GM12864 (cell line): ENCODE measurements at places on chromosomes 7 and 10.

- DNase-seq, result no peak
Observed at GRCh38 chr10:119165171-119166117, at the start of gene SFXN4. Gene SFXN4, minus strand, starts transcription at chr10:119165714. Its CDS starts 67 bp downstream, at chr10:119165647.

- no peak for DNase-seq
Observed at GRCh38 chr7:44058759-44059218, 6.6 kb downstream of the PGAM2 start.

DNA sequence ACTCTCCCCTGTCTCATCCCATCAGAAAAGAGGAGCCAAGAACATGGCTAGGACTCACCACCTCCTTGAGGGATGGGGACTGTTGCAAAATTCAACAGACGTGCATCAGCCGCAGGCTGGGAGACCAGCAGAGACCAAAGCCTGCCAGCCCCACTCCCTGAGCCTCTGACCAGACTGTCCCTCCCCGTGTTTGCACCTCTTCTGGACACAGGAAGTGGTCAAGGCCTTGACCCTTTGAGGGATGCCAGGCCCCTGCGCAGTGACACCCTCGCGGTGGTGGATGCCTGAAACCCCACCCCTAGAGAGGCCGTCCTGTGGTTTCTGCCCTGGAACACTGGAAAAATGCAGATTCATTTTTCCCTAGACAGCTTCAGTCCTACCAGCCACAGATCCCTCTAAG lies 128.4 kb upstream of the TCF7L2 start:
- no peak for DNase-seq

GRCh38 chr7:34090816-34091215 lies 185.5 kb downstream of the BMPER start:
- DNase-seq, result no peak

DNA sequence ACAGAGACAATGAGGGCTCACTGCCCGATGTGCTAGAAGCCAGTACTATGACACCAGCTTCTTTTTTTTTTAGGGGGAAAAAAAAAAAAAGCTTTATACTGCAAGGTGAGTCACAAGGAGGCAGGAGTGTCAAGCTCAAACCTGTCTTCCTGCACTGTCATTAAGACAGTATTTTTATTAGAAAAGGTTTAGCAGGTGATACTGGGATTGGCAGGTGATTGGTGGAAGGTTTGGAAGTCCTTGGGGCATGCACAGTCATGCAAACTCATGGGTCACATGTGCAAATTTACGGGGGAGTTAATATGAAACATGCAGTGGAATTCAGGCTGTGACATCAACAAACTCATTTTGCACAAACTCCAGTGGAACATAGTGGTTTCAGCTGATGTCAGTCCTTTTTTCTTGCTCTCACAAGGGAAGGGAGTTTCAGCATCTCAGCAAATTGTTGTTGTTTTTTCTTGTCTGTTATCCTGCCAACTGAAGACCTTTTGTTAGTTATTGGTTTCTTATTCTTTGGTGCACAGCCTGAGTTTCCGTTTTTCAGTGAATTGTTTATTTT lies 530.6 kb downstream of the ANKRD7 start:
- DNase-seq, result no peak
